ENCODE measurements at places on chromosomes 11 and 22.

DNA sequence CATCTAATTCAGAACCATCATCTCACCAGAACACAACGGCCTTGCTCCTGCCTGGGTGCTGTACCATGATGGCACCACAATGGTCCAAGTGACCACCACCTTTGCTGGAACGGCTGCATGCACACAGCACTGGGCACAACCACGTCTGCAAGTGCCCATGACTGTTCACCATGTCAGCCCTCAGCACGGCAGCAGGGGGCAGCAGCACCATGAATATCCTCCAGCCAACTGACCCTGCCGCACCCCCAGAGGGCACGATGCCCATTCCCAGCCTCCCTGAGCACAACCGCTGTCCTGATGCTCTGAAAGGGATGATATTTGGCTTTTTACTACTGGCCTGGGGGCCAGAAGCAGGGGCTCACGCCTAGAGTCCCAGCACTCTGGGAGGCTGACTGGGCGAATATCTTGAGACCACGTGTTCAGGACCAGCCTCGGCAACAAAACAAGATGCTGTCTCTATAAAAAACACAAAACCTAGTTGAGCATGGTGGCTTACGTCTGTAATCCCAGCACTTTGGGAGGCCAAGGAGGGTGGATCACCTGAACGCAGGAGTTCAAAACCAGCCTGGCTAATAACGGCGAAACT is 25.7 kb downstream of the DRD4 start:
- DNase-seq: peak; percentile 54

DNA sequence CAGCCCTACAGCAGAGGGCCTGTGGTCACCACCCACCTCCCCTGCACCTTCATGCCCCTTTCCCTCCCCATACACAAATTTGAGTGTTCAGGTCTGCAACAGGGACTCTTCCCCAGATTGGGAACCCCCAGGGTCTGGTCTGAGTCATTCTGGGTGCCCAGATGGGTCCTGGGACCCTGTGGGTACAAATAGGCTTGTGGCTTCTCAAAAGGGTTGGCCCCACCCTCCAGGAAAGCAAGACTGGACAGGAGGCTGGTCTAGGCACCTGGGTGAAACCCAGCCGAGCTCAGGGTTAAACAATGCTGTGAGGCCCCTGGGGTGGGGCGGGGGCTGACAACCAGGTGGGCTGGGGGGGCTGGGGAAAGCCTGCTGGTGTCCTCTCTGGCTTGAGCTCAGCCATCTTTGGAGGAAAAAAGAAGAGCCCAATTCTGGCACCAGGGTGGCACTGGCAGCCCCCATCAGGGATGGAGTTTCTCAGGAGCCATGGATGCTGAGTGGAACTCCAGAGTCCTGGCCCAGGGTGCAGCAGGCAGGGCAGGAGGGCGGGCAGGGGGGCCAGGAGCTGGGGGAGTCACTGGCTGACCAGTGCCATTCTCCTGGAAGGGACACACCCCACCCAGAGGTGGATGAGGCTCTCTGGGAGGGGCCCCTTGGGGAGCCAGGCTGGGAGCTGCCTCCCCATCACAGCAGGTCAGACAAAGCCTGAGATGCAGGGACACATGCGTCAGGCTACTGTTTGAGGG is 1.1 kb downstream of the SEPTIN5 start:
- DNase-seq: no peak

- DNase-seq: no peak
Measured at GRCh38 chr11:130840679-130841078, 75.6 kb downstream of the SNX19 start.

GRCh38 chr11:93467054-93467453 is 76.1 kb downstream of the SMCO4 start:
- no peak for DNase-seq

GRCh38 chr11:34650528-34650927 is 29.6 kb downstream of the EHF start:
- DNase-seq: no peak

DNA sequence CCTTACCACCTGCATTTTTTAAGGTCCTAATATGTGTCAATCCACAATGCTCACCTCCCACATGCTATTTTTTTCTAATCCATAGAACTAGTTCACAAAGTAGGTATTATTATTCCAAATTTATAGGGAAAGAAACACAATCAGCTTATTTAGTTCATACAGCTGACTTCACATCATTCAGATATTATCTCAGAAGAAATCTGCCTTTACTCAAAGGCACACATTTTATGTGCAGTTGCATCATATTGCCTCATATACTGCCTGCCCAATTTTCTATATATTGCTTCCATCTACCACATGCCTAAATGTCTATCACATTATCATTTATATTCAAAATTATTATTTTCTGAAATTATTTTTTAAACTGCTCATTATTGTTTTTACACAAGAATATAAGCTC is 88.7 kb upstream of the LUZP2 start:
- no peak for DNase-seq

- DNase-seq: peak; percentile 37
Measured at GRCh38 chr11:95074792-95075563, 8.3 kb downstream of the SRSF8 start.

DNA sequence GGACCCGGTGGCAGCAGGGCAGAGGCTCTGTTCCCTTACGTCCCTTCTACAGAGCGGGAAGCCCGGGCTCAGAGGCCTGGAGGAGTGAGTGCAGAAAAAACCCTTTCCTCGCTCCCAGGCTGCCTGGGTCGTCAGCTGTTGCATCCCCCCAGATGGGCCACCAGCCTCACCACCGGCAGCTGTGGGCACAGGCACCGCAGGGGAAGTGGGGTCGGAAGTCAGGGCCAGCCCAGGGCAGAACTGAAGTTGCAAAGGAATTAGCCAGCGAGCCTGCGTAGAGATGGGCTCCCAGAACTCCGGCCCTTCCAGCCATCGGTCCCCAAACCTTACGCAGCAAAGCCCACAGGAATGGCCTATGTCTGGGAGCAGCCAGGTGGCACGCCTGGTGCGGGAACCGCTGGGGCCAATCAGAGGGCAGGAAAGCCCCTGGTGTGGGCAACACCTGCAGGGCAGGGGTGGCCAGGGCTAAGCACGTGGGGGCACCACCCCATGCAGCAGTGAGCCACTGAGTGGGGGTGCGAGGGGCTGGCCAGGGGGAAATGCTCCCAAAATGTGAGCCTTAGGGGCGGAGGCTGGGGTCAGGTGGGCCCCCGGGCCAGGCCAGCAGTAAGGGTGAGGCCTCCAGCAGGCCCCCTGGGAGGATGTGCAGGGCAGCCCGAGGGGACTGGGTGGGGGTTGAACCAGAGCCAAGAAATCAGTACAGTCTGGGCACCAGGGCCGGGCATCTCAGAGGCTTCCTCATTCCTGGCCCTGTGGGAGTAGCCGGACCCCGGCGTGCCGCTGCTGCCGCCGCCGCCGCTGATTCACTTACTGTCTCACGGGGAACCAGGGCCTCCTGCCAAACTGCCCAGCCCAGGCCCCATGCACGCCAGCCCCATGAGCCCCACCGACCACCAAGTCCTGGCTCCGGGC is 58.2 kb downstream of the WNT7B start:
- DNase-seq: peak; percentile 80

- DNase-seq: peak; percentile 90
Measured at GRCh38 chr11:36312611-36313472, 16.8 kb downstream of the PRR5L start.

GRCh38 chr22:20436768-20437612 is 635 bp downstream of the SCARF2 start:
- no peak for DNase-seq

DNA sequence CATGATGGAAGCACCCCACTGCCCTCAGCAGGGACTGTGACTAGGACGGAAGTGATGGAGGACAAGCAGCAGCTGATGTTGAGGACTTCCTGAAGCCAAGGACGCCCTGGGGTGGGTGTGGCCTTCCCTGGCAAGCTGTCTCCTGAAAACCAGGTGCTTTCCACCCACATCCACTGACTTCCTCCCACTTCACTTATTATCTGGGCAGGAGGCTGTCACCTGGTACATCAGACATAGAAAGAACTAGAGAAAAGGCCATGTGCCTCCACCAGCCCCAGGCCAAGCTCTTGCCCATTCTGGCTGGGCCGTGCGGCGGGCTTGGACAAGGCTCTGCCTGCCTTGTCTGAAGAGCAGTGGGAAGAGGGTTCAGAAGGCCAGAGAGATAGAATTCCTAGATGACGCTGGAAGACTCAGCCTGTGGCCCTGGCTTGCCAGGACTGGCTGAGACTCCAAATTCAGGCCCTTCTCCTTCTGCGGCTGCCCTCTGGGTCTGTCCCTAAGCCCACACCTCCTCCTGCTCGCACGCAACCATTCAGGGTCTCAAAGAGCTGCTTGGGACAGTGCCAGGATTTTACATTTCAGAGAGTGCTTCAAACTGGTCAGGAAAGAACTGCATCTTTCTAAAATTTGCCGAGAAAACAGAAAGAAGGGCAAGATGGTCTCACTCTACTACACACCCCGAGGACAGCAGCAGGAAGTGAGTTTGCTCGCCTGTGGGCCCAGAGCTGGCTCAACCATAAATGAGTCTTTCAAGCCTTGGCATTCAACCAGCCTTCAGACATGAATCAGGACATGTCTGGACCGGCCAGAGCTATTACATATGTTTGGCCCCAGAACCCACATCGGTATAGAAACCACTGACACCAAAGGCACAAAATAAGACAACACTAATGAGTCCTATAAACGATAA is 13.3 kb downstream of the ARHGAP1 start:
- no peak for DNase-seq

DNA sequence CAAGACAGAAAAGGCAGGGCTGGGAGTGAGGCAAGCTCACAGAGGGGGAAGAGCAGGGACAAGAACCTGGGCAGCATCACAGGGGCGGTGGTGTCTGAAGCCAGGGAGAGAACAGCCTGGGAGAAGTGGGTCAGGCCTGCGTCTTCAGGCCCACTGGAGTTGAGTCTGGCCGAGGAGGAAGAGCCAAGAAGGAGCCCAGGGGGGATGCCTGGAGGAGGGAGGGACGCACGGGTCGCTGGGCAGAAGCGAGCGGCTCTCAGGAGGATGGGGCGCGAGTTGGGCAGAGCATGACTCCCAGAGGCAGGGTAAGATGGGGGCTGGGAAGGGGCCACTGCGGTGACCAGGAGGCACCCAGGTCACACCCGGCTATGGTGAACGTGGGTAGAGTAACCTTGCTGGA is 18.5 kb downstream of the LRFN4 start:
- DNase-seq: no peak

- DNase-seq: no peak
Measured at GRCh38 chr11:82047200-82047599, 686.5 kb downstream of the FAM181B start.

DNA sequence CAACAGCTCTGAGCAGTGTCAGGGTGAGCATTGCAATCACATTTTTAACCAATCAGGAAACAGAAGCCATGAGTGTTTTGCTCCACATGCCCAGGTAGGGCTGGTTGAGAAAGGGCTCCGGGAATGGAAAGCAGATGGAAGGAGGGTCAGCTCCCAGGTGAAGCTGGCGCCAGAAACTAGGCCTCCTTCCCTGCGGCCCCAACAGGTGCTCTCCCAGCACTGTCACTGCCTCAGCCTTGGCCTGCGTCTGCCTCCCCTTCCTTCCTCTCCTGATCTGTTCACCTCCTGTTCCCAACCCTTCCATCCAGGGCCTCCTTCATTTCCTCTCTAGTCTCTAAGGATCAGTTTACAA is 4.6 kb upstream of the VSIG10L2 start:
- DNase-seq: no peak

- no peak for DNase-seq
Measured at GRCh38 chr11:96211436-96211835, 131.6 kb downstream of the MAML2 start.

DNA sequence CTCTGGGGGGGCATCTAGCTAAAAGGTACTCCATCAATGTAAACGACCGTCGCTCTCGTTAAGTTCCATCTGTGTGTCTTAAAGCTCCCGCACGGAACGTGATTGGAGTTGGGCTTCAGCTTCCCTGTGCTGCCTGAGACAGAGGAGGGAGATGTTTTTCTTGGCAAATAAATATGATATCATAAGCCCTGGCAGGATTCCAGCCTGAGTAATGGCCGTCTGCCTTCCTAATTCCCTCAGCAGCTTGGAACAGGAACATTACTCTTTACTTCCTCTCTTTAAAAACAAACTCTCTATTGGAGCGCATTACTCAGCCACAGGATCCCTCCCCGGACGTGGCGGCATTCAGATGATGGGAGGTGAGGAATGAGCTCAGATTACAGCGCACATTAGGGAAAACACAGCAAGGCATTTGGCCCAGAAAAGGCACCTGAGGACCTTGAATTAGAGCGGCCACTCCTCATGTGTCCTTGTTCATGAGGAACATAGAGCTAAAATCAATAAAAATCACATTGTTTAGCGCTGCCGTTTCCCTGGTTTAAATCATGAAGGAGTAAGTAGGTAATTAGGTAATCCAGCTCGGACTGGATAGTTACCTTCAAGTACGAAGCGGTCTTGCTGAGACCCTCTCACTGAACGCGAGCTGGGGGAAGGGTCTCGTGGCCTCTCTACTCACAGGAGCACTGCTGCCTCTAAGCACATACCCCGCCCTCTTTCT is 230.4 kb downstream of the ST3GAL4 start:
- DNase-seq: peak; percentile 93

GRCh38 chr11:105071089-105071732 is 26.1 kb upstream of the CARD16 start:
- DNase-seq: no peak

DNA sequence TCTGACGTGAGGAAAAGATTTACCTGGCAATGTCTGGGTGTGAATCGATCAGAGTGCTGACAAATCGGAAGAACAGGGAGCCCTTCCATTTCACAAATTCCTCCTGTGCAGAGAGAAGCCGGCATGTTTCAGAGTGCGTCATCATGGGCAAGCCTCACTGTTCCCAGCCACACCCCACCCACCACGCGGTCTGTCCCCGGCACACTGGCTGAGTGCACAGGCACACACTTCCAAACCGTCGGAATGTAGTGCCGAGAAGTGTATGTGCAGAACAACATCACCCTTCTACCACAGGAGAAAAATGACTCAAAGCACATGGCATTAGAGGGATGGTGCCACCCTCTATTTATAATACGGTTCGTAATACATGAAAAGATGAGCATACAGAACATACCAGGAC is 47.5 kb downstream of the NCAPD3 start:
- DNase-seq: no peak

GRCh38 chr22:34111210-34111824 is 191.0 kb upstream of the LARGE1 start:
- DNase-seq: peak; percentile 3

GRCh38 chr11:113446112-113446511 is 29.1 kb downstream of the DRD2 start:
- DNase-seq: peak; percentile 94

DNA sequence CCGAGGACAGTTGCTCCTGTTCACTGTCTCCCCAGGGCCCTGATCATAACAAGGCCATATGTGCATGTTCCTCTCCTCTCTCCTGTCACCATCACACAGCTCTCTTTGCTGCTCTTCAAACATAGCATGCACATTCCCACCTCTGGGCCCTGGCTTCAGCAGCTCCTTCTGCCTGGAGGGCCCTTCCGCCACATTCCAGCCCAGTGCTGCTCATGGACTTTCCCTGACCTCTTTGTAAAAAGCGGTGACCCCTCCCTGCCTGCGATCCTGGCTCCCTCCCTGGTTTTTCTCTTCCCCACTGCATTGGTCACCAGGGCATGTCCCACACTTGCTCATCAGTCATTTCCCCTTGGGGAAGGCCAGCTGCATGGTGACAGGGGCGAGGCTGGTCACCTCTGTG is 98.2 kb downstream of the MYO18B start:
- no peak for DNase-seq

Data from PC-3 (cell line).